SK-N-SH (cell line): ENCODE measurements at places on chromosomes 1 and 21. TPM values are rescaled to one million over a fixed set of nuclear protein-coding genes. Genes with fewer than 3 reads are reported as not detected.

GRCh38 chr1:175146529-175147213, 45.9 kb downstream of the KIAA0040 start:
- peak; percentile 85 for DNase-seq

DNA sequence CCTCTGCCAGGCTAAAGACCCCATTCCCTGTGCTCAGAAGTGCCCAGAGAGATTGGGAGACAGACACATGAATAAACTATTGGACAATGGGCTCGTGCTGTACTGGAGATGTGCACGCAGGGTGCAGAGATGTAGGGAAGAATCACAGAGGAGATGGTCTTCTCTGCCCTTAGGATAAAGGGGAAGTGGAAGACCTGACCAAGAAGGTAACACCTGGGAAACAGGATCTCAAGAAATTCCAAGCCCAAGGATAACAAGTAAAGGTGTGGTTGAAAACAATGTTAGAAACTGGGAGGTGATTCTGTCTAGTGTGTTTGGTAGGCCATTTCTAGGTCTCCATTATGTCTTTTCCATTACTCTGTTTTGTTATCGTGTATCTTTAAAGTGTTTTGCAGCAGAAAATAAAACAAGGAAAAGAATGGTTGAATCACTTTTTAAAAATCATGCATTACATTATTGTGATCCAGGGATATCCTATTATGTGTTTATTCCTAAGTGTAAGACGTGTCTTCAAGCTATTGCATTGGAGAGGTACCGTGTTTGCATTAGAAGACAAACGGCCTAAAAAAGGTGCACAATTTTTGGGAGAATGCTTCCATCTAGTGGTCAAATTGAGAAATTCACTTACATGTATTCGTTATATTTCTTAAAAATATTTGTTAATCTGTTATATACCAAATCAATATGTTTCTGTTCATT, 40.8 kb upstream of the KCTD3 start:
- DNase-seq, result peak; percentile 15

The SLC22A15 gene
- polyA plus RNA-seq, result 0.13 and 0.41 TPM in 2 replicates

DNA sequence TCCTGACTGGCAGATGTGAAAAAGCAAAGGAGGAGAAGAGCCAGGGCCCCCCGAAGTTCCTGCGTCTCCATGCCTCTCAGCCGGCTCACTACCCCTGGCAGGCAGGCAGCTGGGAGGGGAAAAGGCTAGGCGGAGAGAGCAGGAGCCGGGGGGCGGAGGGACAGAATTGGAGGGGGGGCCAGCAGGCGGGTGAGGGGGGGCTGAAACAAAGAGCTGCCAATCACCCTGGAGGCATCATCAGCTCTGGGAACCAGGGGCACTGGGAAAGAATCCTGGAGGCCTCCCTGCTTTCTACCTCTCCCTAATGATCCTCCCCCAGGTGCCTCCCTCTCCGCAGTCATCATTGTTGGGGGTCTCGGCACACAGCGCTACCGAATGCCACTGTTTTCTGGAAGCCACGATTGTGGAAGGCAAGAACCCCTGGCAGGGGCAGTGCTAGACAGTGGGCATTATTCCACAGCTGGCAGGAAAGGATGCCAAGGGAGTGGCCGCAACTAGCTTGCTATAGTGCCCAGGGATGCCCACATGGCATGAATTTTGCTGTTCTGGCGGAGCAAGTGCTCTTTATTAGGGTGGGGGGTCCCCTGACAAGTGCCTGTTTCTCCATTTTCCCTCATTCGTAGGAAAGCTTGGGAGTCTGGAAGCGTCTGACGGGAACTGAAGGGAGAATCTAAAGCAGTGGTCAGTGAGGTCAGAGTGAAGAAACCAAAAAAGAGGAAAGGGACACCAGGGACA, at the start of gene THBS3:
Gene THBS3 (minus strand): TSS at position 92 of the 735 bp plus-strand sequence. CDS start 21 bp downstream, at position 71.
- DNase-seq, result peak; percentile 73

The KRTAP10-4 gene
- polyA plus RNA-seq, result not detected in 2 replicates

The COA6 gene
- polyA plus RNA-seq, result 34.2 and 42.2 TPM in 2 replicates

DNA sequence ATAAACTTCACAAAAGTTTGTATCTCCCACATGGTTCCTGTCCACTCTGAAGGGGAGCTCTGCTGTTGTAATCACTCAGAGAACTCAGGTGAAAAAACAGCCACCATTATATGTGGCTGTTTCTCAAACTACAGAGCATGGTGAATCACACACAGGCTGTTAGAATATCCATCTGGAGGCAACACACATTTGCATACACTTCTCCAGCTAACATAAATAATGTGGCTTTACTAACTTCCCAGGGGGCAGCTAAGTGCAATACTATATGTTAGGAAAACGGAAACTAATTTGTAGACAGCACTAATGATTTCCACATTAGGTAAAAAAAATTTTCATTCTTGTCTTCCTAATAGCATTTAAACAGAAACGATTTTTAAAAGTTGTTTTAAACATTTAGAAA, 49.3 kb downstream of the PTGFR start:
- no peak for DNase-seq

DNA sequence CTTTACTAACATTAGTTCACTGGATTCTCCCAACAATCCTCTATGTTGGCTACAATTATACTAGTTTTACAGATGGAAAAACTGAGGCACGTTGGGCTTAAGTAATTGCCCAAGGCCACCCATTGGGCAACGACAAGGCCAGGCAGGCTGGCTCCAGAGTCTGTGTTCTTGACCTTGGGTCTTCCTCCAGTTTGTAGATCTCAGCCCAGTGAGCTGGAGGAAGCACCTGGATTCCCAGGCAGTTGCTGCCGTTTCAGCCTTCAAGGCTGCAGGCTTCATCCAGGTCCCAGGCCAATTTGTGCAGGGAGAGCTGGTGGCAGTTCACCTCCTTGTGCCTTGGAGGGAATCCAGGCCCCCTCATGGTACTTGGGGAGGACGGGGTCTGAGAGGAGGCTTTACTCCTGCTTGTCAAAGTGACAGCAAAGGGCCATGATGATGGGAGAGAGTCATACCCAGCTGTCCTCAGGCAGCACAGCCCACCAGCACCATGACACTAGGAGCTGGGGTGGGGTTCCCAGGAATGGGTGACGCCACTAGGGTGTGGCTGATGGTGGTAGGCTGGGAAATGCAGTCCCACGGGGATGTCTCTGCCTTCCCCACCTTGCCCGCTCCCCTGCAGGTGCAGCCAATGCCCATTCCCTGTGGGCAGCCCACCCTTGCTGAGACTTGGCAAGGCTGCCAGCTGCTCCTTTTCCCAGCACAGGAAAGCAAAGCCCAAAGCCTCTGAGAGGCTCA, 27.1 kb downstream of the PKP1 start:
- DNase-seq, result no peak

- DNase-seq, result no peak
Measured at GRCh38 chr1:181094416-181095212, 6.1 kb downstream of the IER5 start.

- DNase-seq, result peak; percentile 87
Measured at GRCh38 chr1:156727926-156728598, at the start of gene METTL25B. Gene METTL25B, plus strand, starts transcription at chr1:156728469. Its CDS starts 636 bp downstream, at chr1:156729105.

DNA sequence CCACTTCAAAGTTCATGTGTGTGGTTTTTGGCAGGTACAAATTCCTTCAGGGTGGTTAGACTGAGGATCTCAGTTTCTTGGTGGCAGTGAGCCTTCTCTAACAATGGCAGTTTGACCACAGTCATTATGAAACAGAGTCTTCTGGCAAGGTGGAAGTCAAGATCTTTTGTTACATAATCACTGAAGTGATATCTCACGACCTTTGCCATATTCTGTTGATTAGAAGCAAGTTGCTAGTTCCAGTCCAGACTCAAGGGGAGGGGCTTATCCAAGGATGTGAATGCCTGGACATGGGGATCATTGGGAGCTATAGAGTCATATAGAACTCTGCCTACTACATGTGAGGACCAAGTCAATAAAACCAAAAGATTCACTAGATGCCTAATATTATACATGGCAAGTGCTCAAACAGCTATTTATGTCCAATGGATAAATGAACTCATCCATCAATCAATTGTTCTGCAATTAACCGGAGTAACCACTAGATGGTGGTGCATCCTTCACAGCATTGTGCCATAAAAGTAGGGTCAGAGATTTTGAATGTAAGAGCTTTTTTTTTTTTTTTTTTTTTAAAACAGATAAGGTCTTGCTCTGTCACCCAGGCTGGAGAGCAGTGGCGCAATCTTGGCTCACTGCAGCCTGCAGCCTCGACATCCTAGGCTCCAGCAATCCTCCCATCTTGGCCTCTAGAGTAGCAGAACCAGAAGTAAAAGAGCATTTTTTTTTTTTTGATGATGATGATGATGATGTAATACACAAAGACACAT, 131.9 kb downstream of the CRB1 start:
- DNase-seq, result peak; percentile 46

The ANGPTL3 gene
- polyA plus RNA-seq, result not detected in 2 replicates

GRCh38 chr1:226092965-226093364, 30.4 kb downstream of the H3-3A start:
- DNase-seq, result no peak

The FCAMR gene
- not detected in 2 replicates for polyA plus RNA-seq

DNA sequence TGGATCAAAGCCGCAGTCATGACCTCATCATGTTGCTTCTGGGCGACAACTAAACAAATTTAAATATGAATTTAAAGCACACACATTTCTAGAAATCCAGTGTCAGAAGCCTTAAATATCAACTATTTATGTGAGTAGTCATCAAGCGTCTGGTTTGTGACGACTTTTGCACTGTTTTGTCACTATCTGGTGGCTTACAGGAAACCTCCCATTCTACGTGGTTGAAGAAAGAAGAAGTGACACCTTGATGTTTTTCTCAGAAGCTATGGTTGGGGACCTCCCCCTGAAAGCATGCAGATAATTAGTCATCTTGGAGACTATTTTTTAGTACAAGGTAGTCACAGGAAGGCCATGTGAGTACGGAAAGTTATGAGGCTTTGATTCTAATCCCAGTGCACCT, 58.5 kb downstream of the TENT5C start:
- no peak for DNase-seq

The SLAMF6 gene
- polyA plus RNA-seq, result not detected in 2 replicates

DNA sequence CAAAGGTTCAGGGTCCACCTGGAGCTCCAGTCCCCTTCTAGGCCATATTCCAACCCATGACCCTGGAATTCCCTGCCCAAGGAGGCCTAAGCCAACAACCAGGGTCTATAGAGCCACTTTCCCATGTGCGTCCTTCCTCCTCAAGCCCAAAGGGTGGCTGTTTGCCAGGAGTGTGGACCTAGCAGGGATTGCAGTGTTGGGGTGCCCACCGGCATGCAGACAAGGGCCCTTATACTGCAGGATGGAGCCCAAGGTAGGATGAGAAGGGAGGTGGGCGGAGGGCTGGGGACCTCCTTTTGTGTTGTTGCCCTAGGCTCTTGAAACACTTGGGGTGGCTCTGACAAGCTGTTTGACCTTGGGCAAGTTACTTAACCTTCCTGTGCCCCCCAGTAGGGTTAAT, 19.7 kb upstream of the ADGRB2 start:
- no peak for DNase-seq

The GJA5 gene
- not detected in 2 replicates for polyA plus RNA-seq

DNA sequence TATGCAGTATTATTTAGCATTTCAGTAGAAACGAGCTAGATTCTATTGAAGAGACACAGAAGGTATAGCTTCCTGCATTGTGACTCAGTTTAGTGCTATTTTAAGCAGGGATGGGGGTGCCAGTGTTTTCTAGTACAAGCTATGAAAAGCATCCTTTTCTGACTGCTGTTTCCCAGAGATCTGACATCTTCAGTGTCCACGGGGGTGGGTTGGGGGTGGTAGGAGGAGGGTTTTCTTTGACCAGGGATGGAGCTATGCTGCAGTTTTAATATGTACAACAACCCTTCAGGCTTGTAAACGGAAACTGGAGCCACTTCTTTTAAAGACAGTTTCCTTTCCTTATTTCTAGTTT, 2.7 kb upstream of the NEGR1 start:
- no peak for DNase-seq

DNA sequence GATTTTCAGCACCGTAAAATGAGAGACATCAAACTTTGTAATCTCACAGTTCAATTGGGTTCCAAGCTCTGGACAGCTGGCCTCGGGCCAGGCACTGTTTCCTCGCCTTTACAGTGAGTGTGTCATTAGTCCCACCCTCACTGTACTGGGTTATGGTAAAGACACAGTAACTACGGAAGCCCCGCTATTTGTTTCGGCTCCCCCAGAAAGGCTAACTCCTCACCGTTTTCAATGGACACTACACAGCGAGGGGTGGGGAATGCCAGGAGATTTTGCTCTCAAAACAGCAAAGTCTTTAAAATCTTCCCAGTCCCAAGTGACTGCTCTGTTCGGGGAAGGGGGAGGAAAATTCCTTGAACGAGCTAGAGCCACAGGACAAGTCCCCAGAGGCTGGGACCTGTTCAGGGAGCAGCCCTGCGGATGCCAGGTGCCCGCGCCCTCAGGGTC, 757 bp upstream of the SPSB1 start:
- DNase-seq, result peak; percentile 54

DNA sequence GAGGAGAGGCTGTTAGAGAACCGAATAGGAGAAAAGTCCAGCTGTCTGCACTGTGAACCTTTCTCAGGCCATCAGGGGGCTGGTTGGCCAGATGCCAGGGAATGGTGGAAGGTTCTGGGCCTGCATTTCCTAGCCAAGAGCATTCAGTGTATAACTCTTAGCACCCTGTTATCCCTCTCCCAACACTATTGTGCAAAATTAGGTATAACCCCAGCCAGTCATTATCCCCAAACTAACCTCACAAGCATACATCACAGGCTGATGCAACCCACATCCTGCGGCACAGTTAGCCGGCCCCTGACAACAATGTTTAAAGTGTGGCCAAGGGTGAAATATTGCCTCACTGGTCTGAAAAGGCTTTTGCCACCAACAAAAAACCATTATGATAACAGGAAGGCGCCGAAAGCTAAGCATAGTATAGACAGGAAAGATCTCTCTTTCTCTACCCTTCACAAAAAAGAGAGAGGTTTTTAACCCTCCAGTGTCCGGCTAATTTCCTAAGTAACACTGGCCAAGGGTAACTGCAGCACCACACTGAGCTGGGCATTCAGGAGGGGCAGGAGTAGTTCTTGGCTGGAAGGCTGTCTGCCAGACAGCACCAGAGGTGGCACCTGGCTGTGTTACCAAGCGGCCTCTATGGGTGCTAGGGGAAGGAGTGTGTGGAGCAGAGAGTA, 77.3 kb upstream of the BCAR3 start:
- DNase-seq, result peak; percentile 55

- DNase-seq, result no peak
Measured at GRCh38 chr1:63743781-63744180, 30.0 kb upstream of the ROR1 start.

DNA sequence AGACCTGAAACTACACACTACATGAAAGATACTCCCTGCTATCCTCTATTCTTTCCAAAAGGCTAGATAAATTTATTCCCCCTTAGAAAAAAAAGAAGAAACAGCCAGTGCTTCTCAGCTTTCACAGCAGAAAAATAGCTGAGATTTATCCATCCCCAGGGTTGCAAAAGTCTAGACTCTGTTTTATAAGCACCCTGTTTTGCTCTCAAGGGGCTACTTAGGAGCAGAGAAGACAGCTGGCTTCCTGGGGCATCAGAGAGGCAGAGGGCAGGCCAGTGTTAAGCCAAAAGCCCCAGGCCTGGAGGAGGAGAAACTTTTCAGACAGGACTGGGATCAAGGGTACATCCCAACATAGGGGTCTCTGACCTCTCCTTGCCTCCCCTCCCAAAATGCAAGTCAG, 3.9 kb downstream of the LAMB3 start:
- DNase-seq, result no peak

GRCh38 chr1:42979896-42980800, 21.5 kb upstream of the SLC2A1 start:
- DNase-seq, result no peak

The VAMP4 gene
- polyA plus RNA-seq, result 2.5 and 3.3 TPM in 2 replicates
